ENCODE measurements at places on chromosomes 6 and 20.

GRCh38 chr20:11686820-11687543, 230.7 kb upstream of the BTBD3 start:
- DNase-seq: no peak

DNA sequence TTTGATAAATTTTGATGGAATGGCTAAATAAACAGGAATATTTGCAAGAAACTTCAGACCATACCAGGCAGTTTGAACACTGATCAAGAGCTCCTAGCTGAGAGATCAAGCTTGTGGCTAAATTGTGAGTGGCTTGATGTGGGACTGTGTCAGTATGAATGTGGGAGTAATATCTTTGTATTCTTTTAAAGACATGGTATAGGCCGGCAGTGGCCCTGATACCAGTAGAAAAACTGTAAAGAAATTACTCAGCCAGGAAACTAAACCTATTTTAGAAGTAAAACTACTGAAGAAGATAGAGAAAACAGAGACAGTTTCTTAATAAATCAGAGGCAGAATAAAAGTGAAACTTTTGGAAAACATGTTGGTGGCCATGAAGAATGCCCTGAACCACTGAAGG, 608.4 kb upstream of the SYNCRIP start:
- DNase-seq: no peak

DNA sequence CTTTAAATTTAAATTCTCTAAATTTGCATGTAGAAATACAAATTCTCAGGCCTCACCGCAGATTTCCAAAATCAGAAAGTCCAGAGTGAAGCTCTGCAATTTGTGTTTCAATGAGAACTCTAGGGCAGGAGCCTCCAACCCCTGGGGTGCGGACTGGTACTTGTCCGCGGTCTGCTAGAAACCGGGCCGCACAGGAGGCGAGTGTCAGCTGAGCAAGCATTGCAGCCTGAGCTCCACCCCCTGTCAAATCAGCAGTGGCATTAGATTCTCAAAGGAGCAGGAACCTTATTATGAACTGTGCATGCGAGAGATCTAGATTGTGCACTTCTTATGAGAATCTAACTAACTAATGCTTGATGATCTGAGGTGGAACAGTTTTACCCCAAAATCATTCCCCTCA, 203.0 kb upstream of the PCSK2 start:
- DNase-seq: peak; percentile 62

DNA sequence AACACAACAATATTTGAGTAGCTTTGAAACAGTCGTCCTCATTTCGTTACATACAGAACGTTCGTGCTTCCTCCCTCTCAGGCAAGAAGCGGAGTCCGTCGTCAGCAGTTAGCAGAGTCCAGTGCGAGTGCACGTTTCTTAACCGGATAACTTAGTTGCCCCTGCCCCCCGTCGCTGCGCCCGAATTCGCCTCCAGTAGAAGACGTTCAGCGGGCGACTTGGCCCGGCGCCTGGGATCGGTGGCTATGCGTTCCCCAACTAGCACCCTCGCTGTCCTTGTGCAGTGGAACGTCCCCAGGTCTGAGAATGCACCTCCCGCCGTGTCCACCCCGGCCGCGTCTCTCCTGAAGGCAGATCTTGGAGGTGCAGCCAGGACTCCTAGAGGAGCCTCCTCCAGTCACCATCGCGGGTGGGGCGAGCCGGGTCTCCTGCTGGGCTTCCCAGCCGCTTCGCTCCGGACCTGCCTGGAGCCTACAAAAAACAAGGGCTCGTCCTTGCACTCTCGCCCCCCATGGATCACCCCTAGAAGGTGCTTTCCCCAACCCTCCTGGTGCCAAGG, 910 bp upstream of the PCSK2 start:
- DNase-seq: peak; percentile 65

DNA sequence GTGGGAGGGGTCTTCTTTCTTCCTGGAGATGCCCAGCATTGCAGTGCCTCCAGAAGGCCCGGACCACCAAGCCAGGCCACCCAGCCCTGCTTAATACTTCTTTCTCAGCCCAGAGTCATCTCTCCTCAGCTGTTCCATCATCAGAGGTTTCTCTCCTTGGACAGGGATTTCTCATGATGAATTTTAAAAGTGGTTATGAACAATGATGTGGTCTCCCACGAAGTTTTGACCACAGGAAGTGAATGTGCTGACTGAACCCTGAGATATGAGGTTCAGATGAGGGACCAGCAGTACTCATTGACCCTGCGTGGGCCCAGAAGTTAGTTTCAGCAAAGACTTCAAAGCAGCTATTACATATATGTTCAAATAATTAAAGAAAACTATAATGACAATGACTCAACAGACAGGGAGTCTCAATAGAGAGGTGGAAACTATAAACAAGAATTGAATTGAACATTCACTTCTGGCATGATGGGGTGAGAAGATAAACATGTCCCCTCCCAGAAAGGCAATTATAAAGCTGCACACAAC, 114.5 kb upstream of the SLC22A16 start:
- DNase-seq: no peak

DNA sequence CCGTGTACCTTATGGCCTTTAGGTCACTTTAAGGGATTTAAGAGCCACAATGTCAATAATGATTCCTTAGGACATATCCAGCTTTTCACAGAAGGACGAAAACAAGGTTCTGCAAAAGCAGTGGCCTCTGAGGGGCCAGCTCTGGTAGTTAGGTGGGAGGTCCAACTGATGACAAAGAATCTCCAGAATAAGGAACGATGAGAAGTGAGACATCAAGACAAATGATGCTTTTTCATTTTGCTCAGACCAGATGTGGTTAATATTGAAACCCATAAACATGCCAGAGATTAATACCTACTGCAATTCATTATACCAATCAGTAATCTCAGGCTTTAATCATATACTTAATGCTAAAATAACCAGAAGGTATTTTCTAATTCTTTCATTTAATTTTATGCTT, 1.9 kb downstream of the C6orf58 start:
- DNase-seq: no peak

GRCh38 chr20:55067158-55067825, 591.9 kb downstream of the DOK5 start:
- no peak for DNase-seq

DNA sequence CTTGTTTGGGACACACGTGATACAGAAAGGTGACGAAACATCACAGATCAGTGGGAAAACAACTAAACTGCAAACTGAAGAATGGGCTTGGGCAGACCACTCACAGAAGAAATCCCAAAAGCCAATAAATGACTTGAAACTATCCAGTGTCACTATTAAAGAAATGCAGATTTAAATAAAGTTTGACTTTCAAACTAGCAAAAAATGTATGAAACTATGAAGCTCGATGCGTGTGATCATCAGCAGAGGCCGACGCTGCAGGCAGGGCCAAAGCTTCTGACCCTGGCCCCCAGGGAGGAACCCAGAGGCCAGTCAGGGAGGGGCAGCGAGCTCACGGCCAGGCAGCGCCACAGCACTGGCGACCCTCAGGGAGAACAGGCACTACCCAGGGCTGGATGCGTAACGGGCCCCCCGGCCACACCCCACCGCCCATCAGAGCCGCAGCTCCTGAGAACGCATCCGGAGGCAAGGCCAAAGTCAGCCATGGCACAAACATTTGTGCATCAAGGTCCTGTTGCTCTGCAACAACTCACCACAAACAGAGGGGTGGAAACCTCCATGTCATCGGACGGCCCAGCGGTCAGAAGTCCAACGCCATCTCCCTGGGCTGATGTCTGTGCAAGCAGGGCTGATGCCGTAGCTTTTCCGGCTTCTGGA, 94.1 kb downstream of the YTHDF1 start:
- no peak for DNase-seq

DNA sequence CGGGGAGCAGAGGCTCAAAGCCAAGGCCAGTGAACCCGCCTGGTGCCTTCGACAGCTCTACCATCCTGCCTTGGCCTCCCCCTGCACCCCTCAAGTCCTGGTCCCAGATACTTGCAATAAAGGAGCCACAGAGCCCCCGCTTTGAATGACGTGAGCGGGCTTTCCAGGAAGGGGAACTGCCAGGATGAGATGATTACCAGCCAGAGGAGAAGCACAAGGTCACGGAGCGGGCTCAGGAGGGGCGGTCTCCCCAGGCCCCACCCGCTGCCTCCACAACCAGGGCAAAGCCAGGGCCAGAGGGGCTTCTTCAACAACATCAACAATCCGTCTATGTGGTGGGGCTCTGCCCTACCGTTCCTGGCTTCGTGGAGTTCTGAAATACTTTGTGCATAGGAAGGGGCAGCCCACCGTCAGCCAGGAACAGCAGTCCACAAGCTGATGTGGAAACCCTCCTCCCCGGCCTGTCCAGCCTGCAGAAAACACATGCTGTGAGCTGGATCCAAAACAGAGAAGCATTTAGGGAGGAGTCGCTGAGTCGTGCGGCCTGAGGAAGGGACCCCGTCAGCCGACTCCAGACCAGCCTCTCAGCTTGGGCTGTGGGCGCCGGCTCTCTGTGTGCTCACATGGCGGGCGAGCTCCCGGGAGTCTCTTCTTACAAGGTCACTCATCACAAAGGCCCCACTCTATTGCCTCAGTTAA, 392.5 kb downstream of the CDH4 start:
- no peak for DNase-seq

DNA sequence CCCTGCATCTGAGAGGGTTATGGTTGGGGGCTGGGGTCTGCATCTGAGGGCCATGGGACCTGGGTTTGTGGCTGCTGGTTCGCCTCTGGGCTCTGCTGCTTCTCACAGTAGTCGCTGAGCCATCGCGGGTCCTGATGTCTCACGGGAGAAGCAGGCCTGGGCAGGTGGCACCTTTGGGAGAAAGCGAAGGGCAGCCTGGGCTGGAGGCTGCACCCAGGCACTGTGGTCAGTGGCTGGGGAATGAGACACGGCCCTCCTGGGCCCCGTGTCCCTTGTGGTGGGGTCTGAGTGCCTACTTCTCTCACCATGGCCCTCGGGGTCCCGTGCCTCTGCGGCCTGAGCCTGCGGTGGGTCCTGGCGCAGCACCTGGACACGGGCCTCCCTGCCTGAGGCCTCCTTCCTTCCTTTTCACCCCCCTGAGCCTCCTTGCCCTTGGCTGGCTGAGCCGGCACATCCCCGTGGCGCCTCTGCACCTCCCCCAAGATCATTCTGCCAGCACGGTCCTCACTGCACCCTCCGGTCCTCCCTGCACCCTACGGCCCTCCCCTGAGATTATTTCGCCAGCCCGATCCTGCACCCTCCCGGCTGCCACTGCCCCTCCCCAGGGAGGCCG, 206.0 kb downstream of the ERMARD start:
- no peak for DNase-seq

- DNase-seq: no peak
These were observed 485 bp upstream of the RTF2 start for GRCh38 chr20:56467968-56468315.
